Mucosa of gallbladder (tissue), 1 donor: ENCODE measurements at places on chromosomes 11 and 22. TPM values are rescaled to one million over a fixed set of nuclear protein-coding genes. Genes with fewer than 3 reads are reported as not detected.

Gene INSC
- 1.2 TPM for total RNA-seq

Gene ANKK1
- total RNA-seq, result 0.29 TPM

Gene GRIK4
- 2.9 TPM for total RNA-seq

- no peak for DNase-seq
Observed at GRCh38 chr22:39125622-39126021, 26.9 kb downstream of the CBX7 start.

DNA sequence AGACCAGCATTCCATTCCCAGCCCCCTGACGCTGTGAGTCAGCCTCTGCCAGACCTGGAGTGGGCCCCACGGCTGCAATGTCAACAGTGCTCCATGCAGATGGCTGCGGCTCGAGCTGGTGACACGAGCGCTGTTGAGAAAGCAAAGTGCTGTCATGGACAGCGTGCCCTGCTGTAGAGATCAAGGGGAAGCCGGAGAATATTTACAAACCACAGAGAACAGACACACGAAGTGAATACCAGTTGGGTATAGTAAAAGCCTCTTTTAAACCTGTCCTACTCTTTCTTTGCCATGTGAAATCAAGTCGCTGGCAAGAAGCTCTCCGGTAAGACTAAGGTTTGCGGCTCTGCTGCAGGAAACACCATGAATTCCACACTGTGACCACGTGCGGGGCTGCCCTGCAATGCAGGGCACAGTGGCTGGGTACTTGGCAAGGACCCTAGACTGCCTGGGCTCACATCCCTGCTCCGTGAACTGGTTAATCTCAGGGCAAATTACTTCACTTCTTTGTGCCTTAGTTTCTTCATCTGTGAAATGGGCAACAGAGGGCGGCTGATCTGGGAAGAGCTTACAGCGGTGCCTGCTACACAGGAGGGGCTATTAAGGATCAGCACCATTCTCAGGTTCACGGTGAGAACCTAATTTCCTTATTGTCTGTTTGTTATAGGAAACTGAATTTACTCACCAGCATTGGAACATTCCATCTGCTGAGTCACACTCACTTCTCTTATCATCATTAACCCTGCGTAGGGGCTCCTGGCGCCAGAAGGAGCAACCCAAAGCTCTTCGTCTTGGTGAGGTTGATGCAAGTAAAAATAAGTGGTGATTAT, 27.8 kb upstream of the ELFN2 start:
- DNase-seq, result peak; percentile 32

DNA sequence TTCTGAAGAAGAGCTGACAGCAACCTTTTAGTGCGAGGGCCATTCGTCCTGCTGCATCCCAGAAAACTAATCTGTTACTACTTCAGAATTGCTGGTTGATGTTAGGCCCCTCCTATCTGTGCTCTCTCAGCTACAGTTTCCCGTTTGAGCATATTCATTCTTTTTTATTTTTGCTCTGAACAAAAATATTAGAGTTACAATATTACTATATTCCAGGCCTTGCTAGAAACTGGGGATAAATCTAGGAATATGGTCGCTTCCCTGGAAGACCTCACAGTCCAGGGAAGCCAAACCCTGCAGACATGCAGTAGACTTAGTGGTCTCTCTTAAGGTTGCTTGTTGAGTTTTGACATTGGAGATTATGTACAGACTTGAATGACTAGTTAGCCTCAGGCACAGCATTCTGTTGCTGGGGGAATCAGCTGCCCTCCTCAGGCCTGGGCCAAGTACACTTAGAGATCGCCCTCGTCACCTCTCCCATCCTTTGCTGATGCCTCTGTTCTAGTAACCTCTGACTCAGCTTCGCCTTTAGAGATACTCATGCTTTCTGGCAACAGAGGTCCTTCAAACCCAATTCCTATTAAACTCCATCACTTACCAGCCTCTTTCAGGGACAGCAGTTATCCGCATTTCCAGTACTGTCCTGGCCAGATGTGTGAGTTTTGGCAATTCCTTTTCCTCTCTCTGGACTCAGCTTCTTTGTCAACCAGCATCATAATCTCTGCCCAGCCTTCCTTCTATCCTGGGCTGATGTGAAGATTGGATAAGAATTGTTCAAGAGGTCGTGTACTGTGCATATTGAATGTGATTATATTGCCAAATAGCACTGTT, 698 bp upstream of the ANAPC15 start:
- DNase-seq, result no peak

DNA sequence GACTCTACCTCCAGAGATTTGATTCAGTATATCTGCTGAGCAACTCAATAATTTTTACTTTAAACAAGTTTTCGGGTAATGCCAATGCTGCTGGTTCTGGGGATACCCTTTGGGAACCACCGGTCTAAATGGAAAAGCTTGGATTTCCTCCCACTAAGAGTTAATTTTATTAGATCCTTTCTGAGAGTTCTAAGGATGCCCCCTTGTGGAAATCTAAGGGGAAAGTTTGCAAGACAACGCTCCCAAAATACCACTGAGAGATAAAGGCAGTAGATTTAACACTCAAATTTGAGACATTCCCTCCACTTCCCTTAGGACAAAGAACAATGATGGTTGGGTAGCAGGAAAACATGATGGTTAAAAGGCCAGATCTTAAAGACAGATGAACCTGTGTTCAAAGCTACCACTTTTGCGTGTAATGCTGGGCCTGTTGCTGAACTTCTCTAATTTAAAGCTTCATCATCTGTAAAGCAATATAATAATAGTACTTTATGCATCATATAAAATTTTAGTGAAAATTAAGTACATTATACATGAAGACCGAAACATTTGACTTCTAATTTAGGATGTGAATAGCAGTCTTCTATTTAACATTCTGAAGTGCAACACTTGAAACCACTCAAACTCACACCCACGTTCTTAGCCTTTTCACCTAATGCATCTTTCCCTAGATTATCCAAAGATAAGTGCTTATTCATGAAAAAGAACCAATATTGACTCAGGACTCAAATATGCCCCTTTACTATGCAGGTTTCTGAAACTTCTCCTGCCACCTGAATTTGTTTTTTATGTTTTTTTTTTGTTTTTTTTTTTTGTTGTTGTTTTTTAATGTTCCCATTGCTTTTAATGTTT, 110.1 kb upstream of the LUZP2 start:
- DNase-seq, result no peak

DNA sequence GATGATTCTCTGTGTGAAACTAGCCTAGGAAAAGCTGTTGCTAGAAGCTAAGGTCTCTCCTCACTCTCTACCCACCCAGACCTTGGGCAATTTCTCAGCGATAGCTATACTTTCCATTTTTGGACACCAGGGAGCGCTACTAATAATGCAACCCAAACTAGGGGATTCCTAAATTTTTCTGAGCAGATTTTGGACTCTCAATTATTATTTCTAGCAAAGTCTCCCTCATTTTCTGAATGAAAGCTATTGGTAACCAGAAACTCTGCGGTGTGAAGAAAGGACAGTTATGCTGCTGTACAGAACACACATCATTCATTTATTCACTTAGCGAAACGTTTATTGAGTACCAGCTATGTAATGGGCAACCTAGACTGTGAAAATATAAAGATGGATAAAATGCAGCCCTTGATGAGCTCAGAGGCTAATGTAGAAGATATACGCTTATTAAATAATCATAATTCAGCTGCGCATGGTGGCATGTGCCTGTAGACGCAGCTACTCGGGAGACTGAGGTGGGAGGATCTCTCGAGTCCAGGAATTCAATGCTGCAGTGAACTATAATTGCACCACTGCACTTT, 6.1 kb upstream of the STIM1 start:
- peak; percentile 46 for DNase-seq

- no peak for DNase-seq
Observed at GRCh38 chr22:49959782-49960158, 802 bp upstream of the PIM3 start.

- no peak for DNase-seq
Observed at GRCh38 chr11:33577204-33577603, 123.4 kb downstream of the C11orf91 start.

DNA sequence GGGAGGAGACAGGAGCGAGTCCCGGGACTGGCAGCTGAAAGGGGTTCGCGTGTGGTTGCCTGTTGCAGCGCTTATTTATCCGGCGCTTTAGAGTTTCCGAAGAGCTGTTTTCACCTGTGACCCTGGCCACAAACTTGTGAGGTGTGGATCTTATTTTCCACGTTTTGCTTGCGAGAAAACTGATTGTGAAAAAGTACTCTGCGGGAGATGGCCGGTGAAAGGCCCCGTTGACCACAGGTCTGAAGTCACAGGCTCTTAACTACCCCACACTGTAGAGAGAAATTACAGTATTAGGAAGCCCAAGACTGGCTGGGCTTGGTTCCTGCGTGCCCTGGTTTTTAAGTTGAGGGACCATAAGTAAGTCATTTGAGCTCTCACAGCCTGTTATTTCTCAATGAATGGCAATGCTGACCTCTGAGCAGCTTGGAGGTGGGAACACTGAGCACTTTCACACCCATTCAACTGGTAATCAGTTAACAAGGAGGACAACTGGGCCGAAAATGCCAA, 379 bp upstream of the RAB38 start:
- no peak for DNase-seq
